ENCODE measurements at places on chromosomes 7 and 10.

GRCh38 chr10:72389014-72389413 lies 34.3 kb upstream of the DNAJB12 start:
- no peak for DNase-seq

GRCh38 chr10:94443549-94443948 lies 41.2 kb downstream of the TBC1D12 start:
- no peak for DNase-seq

DNA sequence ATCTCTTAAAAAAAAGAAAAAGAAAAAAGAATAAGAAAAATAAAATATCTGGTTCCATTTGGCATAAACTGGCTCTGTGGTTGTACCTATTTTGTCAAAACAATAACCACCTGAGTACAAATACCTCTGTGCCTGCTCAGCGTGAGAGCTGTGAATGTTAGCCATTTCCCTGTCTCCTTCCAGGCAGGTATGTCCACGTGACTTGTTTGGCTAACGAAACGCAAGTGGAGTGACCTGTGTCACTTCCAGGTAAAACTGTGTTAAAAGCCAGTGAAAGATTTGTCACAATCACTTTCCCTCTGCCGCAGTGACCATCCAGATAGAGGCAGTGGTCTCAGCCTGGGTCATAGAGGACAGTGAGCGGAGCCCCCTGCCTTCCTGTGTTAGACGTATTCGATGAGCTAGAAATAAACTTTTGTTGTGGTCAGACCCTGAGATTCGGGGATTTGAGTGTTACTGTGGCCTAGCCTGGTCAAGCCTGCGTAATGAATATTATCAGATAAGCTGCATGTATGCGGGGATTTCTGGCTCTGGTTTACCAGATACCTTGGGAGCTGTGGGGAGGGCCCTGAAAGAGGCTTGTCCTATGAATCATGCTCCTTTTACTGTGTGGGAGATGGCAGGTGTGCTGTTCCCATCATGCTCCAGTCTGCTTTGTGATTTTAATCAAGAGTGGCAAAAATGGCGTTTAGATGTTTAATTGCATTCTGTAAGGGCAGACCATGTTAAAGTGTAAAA lies 3.8 kb downstream of the PTER start:
- DNase-seq = no peak

DNA sequence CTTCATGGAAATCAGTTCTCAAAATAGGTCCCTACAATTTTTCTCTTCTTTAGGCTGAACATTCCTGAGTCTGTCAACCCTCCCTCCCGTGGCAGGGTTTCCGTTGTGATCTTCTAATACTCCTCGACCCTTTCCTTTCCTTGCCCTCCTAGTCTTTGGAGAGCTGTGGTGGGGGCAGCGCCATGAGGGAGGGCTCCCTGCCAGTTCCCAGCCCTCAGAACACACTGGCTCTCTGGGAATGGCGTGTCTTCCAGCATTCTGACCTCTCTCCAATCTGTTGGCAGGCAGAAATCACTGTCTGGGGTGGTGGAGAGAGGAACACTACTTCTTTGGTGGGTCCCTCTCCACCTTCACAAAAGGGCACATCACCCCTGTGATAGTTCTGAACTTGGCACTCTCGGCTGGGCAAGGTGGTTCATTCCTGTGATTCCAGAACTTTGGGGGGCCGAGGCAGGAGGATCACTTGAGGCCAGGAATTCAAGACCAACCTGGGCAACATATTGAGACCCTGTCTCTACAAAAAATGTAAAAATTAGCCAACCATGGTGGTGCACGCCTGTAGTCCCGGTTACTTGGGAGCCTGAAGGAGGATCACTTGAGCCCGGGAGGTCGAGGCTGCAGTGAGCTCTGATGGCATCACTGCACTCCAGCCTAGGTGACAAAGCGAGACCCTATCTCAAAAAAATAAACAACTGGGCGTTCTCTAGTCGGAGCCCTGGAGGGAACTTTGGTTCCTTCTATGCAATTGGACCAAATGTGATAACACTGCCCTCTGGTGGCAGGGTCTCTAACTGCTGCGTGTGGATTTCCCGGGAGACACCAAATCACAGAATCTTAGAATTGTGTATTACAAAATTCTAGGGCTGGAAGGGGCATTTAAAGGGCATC lies 13.1 kb upstream of the ARPC1A start:
- DNase-seq = peak; percentile 76

- DNase-seq = no peak
These were observed 518.8 kb downstream of the CNTNAP2 start for GRCh38 chr7:146635205-146636032.

GRCh38 chr7:140439359-140439758 lies 35.5 kb downstream of the RAB19 start:
- DNase-seq = no peak

GRCh38 chr7:78226059-78226719 lies 427.6 kb downstream of the PHTF2 start:
- peak; percentile 30 for DNase-seq

DNA sequence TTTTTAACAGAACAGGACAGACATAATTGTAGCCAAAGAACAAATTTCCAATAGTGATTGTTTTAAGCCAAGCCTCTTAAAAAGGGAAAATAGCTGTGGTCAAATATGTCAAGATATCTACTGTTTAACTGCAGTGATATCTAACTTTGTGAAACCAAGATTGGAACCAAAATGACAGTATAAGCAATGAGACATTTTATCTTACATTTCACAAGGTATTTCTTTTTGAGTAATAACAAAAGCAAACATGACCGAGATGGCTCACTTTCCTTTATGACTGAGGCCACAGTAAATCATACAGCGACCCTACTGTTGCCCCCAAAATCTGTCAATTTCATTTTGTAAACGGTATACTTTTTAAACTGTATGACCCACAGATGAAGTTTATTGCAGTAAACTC lies 215.8 kb downstream of the MLLT10 start:
- no peak for DNase-seq

- peak; percentile 43 for DNase-seq
These were observed 28.9 kb upstream of the ECHDC3 start for GRCh38 chr10:11713186-11713743.

DNA sequence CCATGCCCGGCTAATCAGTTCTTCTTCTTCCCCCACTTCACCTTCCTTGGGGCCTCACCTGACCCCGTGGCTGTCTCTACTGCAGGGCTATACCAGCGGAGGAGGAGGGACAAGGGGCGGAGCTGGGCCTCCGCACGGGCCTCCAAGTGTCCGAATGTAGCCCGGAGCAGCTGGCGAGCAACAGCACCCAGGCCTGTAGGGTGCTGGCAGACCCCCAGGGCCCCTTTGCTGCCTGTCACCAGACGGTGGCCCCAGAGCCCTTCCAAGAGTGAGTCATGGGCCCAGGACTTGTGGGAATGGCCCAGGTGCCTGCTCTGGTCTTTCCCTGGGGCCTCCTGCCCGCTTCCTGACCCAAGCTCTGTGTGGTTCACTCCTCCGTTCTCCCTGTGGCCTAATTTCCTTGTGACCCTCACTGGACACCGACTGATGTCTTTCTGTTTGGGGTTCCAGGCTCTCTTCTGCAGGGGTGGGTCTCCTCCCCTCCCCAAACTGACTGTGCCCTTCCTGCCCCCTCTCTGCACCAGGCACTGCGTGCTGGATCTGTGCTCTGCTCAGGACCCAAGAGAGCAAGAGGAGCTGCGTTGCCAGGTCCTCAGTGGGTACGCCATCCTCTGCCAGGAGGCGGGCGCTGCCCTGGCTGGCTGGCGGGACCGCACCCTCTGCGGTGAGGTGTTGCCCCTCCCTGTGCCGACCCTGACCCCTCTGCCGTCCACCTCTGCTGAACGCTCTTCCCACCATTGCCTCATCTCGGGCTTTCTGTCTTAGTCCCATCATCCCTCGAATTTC lies 35.2 kb downstream of the EPHB4 start:
- no peak for DNase-seq

GRCh38 chr7:70044981-70045380 lies 446.7 kb downstream of the AUTS2 start:
- no peak for DNase-seq

DNA sequence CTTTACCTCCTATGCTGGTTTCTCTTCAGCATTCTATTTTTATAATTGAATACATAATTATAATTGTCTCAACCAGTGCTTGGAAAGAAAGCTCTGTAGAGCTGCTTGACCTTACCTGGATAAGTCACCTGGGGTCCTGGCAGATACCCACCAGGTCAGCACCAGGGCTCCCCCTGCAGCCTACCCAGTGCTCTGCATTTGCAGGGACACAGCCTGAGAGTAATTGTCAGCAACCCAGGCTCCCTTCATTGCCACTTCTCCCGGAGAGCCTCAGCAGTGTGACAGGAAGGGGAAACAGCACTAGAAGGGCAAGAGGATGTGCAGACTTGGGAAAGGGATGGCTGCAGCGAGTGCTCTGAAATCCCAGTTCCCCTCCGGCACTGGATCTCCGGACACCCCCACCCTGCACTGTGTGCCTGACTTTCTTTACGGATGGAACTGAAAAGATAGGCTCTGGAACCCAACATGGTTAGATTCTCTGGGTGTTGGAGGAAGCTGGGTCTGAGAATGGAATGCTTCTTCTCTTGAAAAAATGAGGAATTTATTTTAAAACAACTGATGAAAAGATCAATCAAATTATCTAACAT lies 11.4 kb upstream of the PAX4 start:
- no peak for DNase-seq

DNA sequence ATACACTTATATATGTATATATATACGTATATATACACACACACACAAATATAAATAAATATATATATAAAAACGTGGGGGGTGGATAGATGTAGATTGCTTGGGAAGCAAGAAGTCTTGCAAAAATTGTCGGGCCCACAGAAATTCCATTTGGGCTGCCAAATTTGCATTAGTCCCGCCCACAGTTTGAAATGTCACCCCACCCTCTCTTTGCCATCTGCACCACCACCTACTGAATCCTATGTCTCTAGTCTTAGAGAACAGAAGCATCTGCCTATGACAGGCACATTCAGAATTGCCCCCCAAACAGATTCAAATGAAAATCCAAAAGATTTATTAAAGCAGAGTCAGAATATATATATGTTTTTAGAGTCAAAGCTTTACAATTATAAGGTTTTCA lies 25.6 kb upstream of the CACNA2D1 start:
- no peak for DNase-seq

- DNase-seq = no peak
These were observed 142.5 kb upstream of the SP8 start for GRCh38 chr7:20929199-20929598.

- no peak for DNase-seq
These were observed 12.1 kb downstream of the OR9A4 start for GRCh38 chr7:141928146-141928844.

DNA sequence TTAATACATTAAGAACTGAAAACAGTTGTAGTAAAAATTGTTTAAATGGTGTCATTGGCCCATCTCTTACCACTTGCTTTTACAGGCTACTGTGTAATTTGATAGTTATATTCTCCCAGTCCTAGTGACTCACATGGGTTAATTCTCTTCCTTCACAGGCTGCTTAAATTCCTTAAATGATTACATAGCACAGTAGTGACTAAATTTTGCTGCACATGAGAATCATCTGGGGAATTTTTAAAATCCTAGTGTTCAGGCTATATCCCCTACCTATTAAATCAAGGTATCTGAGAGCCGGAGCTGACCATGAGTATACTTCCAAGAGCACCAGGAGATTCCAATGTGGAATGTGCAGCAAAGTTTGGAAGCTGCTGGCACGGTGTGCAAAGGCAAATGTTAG lies 45.3 kb upstream of the ZNF800 start:
- DNase-seq = no peak

- no peak for DNase-seq
These were observed 97.0 kb downstream of the SUGCT start for GRCh38 chr7:40231796-40232195.

GRCh38 chr10:86361156-86362128 lies 5.2 kb downstream of the GRID1 start:
- DNase-seq = no peak

DNA sequence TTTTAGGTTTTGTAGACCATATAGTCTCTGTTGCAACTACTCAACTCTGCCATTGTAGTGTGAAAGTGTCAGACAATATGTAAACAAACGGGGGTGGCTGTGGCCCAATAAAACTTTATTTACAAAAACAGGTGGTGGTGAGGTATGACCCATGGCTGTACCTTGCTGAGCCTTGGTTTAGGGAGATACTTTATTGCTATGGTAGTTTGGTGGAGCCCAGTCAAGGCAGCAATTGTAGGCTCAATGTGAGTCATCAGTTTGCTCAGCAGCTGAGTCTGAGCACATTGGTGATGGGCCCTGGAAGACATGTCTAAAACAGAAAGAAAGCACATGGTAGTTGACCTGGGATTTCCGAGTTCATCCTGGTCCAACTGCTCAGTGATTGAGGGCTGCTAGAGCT lies 242.5 kb downstream of the REEP3 start:
- no peak for DNase-seq

DNA sequence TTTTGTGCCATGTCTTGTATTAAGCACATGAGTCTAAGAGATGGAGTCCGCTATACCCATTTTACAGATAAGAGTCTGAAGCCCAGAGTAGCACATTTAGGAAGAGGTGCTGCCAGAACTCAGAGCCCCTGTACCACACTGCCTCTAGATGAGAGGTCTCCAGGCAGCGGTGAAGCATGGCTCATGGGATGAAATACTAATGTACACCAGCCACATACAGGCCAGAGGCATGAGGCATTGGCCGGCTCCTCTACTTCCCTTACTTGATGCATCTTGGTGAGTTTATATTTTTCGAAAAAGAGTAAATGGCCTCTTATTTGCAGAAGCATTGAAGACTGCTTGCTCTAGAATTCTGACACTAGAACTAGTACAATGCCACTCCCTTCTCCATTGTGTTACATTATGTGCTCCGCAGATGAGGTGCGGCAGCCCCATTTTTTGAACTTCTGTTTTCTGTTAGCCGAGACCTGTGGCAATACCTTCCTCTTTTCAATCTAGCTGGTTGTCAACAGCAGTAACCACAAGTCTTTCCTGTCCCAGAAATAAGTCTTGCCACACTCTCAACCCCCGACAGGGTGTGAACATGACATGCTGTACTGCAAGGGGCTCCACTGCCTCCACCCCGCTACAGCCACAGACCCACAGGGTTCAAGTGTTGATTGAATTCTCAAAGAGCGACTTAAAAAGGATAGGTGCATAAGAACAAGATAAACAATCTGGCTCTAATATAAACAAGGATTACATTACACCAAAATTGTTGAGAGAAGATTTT lies 145.3 kb downstream of the CELF2 start:
- DNase-seq = peak; percentile 51

Data from brain (organoid and tissue), 16 donors.